NCI-H1436 treated with DMSO at 0.1 percent for 48 hours (cell line): ENCODE measurements at places on chromosomes 7 and 10.
A peak's percentile ranks its signal among the peaks of the same experiment; 100 is the strongest.

DNA sequence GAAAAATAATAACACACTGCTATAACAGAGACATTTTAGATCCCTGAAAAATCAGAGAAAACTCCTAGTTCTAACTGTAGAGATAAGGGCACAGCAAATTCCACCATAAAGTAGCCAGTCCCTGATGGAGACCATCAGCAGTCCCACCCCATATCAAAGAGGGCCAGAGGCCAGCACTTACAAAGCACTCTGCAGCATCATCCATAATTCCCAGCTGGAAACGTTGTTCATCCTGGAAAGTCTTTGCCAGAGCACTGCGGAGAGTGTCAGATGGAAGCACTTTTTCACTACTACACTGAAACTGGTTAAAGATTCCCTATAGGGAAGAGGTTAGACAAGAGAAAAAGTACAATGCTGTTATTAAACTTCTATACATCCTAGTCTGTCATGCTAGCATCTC is 45.8 kb downstream of the USP54 start:
- no peak for DNase-seq

GRCh38 chr7:65387891-65388290 is 14.2 kb downstream of the ZNF92 start:
- DNase-seq: no peak

GRCh38 chr7:81161451-81162075 is 242.7 kb upstream of the SEMA3C start:
- peak; percentile 72 for DNase-seq

DNA sequence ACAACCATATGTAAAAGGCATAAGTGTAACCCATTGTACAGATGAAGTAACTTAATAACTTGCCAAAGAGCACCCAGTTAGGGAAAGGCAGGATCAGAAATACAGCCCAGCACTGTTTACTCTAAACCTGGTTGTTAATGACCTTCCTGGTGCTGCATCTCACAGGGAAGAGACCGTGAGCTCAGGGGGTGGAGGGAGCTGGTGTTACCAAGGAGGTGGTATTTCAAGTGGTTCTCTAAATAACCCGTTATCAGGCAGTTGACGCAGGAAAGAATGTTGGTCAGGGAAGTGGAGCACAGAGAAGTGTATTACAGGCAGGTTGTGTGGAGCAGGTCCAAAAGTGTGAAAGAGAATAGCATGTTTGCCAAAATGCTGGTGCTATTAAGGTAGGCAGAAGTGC is 4.4 kb upstream of the ST7 start:
- no peak for DNase-seq

GRCh38 chr10:116521424-116522290 is 24.1 kb upstream of the PNLIP start:
- DNase-seq: no peak

DNA sequence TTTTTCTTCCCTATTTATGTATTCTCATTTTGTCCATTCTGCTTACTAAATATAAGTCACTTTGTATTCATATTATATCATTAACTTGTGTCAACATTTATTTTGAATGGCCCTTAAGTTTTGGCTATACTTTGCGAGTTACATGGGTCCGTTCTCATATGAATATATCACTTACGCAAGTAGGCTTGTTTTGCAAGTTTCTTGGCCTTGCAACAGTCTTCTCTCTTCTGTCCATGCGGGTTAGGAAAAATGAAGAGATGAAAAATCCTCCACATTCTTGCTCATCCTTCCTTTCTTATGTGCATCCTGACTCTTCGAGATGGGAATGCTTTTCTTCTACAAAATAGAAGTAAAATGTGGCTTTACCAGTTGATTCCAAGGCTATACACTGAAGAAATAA is 82.8 kb downstream of the GPR158 start:
- DNase-seq: no peak

GRCh38 chr10:35413985-35414861 is 77.9 kb downstream of the CCNY start:
- no peak for DNase-seq

DNA sequence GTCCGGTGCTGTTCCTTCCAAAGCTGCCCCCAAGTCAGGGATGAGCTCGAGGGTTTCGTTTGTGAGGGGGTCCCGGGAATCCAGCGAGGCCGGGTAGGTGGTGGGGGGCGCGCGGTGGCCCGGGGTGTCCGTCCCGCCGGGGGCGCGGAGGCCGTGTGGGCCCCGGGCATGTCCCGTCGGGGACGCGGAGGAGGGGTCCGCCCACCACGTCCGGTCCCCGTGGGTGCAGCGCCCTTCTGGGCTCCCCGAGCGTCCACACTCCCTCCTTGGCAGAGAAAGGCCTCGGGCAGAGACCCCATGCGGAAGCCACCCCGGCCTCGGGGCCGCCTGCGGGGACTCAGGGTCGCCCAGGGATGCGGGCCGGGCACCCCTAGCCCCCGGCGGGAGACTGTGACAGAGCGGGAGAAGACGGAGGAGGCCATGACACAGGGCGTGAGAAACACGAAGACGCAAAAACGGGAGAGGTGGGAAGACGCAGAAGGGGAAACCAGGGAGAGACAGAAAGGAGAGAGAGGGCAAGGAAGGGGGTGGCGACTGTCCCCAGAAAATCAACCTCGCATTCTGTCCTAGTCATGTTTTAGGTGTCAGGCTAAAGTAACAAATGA is 640 bp upstream of the ZNF425 start:
- DNase-seq: no peak

GRCh38 chr7:132381742-132382472 is 194.4 kb downstream of the PLXNA4 start:
- no peak for DNase-seq

DNA sequence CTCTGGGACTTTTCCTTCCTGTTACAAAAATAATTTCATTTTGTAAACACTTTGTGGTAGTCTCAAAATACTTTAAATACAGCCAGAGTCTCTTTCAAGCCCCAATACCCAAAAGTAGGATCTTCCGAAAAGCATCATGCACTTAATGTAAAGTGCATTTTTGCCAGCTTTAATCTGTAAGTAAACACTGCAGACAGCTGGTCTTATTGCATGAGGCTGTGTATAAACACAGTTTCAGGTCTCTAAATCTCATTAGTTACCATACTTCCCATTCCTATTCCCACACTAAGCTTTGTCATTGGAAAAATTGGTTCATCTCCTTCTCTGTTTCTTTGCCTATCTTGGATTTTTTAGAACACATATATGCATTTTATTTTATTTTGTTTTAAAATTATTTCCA is 87.6 kb upstream of the GNAI1 start:
- no peak for DNase-seq

DNA sequence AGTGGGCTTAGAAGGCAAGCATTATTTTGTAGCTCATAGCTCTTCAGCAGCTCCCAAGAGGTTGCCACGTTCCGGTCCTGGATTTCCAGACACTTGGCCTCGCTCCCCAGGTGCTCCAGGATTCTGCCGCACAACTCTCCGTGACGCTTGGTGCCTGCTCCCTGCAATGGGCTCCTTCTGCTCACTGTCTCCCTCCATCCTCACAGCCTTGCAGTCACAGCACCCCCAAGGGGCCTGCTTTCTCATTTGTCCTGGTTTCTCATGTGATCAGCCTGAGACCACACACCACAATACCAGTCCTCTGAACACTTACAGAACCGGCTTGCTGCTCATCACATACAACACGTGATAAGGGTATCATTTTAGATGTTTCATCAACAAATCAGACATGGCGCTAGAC is 9.8 kb downstream of the IGFBP3 start:
- DNase-seq: no peak

DNA sequence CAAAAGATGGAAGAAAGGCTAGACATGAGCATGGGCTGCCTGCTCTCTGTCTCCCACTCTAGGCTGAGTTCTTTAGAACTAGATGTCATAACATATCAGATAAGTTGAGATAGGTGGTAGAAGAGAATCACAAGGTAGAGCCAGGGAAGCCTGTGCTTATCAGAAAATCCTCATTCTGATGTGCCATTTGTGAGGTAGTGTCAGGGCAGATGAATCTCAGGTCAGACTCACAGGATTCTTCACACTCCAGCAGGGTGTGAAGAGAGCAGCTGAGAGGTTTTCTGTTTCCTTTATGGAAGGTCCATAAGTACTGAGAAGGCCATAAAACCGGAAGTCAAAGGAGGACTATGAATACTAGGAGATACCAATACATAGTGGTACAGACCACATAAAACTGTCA is 132.9 kb downstream of the RNLS start:
- DNase-seq: no peak

- DNase-seq: no peak
These were observed 73.3 kb downstream of the CXCL12 start for GRCh38 chr10:44311563-44312051.

GRCh38 chr10:109898007-109898406 is 25.3 kb downstream of the XPNPEP1 start:
- no peak for DNase-seq

DNA sequence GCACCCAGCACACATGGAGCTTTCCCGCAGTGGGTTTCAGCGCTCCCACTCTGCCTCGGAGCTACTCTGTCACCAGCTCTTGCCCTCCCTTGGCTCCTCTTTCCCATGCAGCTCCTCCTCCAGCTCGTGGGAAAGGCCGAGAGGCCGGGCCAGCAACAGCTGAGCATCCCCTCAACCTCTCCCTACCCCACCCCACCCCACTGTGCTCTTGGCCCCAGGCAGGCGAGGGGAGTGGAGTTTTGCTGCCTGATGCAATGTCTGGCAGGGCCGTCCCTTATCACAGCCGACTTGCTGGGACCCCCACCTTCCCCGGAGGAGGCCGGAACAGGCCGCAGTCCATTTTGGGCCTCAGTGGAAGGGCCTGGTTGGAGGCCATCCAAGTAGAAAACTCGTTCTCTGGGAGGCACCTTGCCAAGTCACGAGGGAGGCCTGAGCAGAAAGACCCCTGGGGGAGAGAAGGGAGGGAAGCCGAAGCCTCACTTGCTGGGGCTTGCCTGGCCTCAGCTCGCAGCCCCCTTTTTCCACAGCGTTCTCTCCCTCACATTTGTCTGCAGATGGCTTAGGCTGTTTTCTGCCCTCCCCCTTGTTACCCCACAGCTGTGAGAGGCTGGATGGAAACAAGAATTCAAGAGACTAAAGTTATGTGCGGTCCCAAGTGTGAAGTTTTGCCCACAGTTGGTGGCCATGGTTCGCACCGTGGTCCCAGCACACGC is 35.3 kb downstream of the CHST3 start:
- no peak for DNase-seq

DNA sequence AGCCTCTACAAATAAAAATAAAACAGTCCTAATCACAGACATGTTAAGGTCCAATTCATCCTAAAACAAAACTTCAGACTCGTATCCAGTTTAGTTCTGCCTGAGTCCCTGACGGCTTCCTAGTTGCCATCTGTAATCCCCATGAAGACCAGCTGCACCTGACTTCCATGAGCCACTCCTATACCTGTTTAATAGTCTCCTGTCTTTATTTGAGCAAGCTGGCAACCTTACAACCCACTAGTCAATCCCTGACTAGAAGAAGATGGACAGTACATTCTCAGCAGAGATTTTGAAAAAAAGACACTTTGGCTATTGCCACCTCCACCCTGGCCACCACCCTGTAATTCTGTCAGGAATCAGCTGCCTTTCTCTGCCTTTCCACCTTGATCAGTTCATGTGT is 197.7 kb downstream of the HIBADH start:
- DNase-seq: no peak

DNA sequence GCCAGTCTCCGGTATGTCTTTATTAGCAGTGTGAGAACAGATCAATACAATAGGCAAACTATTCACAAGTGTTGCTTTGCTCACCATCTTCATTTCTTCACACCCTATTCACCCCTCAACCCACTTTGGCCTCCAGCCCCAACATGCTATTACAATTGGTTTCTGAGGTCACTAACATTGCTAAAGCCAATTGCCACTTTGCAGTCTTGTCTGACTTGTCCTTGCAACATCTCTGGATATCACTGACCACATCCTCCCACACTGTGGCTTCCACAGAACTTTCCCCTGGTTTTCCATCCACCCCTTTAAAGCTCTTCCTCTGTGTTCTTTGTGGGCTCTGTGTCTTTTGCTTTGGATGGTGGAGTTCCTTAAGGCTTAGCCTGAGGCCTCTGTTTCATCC is 5.2 kb upstream of the APBB1IP start:
- DNase-seq: no peak

DNA sequence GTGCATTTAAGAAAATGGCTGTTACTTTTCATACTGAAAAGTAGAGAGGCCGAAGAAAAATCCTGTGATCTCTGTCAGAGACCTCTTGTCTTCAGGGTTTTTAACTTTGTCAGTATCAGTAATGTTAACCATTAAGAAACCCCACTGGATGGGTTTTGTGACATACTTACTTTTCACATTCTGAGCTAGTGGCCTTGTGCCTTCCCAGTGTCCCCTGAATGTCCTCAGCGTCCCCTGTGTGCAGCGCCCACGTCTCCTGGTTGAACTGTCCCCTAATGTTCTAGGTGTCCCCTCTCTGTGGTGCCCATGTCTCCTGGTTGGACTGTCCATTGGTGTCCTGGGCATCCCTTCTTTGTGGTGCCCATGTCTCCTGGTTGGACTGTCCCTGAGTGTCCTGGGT is 9.6 kb downstream of the DYNC2I1 start:
- no peak for DNase-seq

GRCh38 chr7:149772956-149773434 is 393 bp downstream of the ZNF467 start:
- no peak for DNase-seq

DNA sequence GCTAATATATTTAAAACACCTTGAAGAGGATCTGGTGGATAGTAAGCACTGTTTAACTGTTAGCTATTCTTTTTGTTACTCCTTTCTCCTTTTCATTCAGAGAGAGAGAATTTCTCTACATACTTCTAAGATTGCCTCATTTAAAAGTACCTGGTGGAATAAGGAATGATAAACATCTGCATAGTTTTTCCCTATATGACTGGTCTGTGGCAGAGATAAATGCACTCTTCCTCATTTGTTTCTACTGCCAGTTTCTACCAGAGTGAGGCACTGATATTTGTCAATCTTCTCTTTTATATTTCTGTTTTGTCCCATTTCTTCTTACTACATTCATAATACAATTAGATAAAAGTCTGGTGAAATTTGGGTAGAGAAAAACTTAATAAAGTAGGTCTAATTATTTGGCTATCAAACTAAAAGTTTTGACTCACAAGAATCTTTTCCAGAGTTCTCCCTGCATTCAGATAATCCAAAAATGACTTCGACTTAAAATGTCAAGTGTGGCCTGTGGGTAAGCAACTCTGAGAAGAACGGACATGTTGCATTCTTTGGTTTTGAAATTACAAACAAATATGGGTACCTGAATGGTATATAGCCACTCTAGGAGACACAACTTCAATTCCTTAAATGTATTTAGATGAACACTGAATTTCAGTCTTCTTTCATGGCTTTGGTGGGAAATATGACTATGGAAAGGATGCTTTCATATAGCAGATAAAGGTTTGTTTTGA is 38.8 kb downstream of the RNLS start:
- no peak for DNase-seq
